ENCODE measurements at places on chromosomes 1 and 21.
A peak's percentile ranks its signal among the peaks of the same experiment; 100 is the strongest.

GRCh38 chr1:215489771-215490565 is 77.1 kb upstream of the KCTD3 start:
- DNase-seq = no peak

DNA sequence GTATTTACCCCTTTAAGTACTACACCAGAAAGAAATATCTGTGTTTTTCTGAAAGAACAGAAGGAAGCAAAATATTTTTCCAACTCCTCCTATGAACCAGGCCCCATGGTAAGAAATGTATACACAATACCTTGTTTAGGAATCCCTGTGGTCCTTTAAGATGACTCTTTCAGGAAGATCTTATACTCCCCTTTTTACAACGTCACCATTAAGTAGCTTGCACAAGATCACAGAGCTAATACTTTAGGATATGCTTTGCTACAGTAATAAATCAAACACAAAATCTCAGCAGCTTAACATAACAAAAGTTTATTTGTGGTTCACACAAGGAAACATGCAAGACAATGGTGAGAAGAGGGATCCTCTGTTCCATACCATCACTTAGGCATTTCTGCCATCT is 8.8 kb upstream of the LAMB3 start:
- DNase-seq = no peak

DNA sequence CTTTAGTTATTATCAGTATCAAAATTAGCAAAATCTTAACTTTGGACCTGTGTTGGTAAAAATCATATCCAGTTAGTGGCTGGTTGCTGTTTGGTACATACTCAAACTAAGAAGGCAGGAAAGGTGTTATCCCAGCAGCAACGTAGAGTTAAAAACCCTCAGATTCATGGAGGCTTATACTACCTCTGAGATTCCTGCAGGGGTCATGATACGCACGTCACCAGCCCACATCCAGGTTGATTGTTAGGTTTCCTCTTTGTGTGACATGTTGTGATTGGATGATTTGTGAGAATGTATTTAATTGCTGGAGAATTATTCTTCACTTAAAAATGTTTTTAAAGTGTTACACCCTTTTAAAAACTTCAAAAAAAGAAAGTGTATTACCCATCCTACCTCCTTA is 423.3 kb upstream of the ADGRL2 start:
- no peak for DNase-seq

- no peak for DNase-seq
Measured at GRCh38 chr1:246170574-246171261, 336.4 kb downstream of the SMYD3 start.

GRCh38 chr1:8239306-8240023 is 78.4 kb upstream of the SLC45A1 start:
- DNase-seq = no peak

GRCh38 chr1:173023343-173023742 is 27.4 kb downstream of the TNFSF18 start:
- no peak for DNase-seq

- no peak for DNase-seq
Measured at GRCh38 chr1:208039536-208040332, 128.8 kb upstream of the CD34 start.

DNA sequence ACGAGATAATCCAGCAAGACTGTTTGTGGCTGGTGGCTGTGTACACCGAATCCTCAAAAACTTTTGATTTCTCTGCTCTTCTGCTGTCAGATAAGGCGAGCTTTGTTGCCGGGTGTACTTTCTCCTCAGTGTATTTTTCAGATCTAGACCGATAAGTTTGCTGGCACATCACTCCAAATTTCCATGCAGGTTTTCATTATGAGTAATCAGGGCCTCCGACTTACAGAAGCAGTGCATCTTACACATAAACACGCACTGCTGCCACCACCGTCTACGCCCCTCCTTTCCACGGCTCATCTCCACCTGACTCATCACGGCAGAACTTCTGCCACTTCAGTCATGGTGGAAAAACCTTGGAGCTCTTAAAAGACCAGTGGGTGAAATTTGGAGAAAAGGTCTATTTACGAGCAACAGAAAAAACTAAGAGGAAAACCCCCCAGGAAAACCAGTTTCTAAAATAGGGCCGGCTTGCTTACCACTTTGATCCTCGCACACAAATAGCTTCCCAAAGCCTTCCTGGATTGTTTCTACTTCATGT is 7.7 kb downstream of the ZBTB21 start:
- DNase-seq = peak; percentile 89

GRCh38 chr1:39488793-39489566 is 2.5 kb upstream of the BMP8A start:
- DNase-seq = no peak

- no peak for DNase-seq
Measured at GRCh38 chr1:82703951-82704350, 903.2 kb downstream of the ADGRL2 start.

GRCh38 chr21:44539046-44539445 is 949 bp downstream of the KRTAP10-1 start:
- DNase-seq = no peak

GRCh38 chr21:14615359-14615974 is 69.4 kb upstream of the SAMSN1 start:
- DNase-seq = no peak

- no peak for DNase-seq
Measured at GRCh38 chr1:40825996-40826395, 36.2 kb downstream of the CITED4 start.

GRCh38 chr1:164320790-164321731 is 237.9 kb upstream of the PBX1 start:
- no peak for DNase-seq

DNA sequence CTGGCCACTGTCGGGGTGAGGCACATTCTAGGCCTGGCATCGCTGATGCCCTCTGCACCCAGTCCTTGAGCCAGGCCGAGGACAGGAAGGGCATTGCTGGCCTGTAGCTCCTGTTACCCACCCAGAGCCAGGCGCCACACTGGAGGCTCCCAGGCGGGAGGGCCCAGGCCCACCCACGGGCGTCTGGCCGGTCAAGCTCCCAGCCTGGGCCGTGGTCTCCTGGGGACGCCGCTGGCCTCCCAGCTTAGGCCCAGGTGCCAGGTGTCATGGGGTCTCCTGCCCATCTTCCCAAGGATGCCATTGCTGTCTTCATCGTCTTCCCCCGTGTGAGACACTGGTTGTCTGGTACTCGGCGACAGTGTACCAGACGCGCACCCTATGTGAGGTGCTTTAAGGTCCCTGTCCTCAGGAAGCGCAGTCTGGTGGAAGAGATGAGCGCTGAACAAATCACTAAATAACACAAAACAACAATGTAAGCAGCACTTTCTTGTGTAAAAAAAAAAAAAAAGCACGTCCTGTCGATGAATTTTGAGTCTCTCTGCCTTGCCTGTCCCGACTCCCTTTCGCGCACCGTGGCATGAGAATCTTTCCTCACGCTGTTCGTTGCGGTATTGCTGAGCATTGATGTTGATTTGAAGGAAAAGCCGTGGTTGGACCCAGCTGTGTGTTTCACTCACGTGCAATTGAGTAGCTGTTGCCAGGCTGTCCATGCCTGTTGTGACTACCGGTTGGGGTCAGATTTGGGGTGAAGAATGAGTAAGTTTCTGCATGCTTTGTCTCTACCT is 27.0 kb upstream of the TRAPPC10 start:
- no peak for DNase-seq

DNA sequence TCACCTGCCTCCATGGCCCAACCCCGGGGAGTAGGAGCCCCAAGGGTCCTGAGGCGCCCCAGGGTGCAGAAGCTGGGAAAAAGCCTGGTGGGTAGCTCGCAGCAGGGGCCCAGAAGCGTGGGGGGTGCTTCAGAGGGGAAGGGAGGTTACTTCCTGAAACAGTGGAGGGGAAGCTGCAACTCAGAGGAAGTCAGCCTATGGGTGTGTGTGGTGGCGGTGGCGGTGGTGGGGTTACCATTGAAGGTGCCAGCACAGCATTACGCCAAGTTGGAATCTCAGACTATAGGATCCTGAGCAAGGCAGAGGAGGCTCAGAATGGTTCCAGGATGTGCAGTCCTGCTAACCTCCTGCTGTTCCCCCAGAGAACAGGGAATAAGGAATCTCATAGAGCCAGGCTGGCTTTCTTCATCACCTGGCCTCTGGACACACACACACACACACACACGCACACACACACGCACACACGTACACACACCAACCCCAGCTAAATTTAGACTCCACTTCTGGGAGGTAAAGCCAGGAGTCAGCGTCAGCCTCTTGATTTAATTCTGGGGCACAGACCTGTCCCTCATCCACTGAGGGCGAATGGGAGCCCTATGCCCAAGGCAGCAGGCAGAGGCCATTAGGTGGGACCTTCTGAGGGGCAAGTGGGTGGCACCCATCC is 1.3 kb downstream of the DENND4B start:
- DNase-seq = peak; percentile 77

- DNase-seq = no peak
Measured at GRCh38 chr1:40834968-40835545, 27.1 kb downstream of the CITED4 start.

Data from stimulated activated CD4-positive, alpha-beta T cell treated with anti-CD3 and anti-CD28 coated beads, Interleukin-1b, Interleukin-23, amount 100 ng/mL, for 48 hours (primary cell).